ENCODE measurements at places on chromosomes 11 and 22.

- no peak for DNase-seq
These were observed 89.9 kb upstream of the PRDM11 start for GRCh38 chr11:45056529-45056928.

GRCh38 chr11:116124922-116125714, 620.9 kb upstream of the CADM1 start:
- DNase-seq, result no peak

- no peak for DNase-seq
These were observed 24.2 kb downstream of the TMPRSS5 start for GRCh38 chr11:113681711-113682413.

DNA sequence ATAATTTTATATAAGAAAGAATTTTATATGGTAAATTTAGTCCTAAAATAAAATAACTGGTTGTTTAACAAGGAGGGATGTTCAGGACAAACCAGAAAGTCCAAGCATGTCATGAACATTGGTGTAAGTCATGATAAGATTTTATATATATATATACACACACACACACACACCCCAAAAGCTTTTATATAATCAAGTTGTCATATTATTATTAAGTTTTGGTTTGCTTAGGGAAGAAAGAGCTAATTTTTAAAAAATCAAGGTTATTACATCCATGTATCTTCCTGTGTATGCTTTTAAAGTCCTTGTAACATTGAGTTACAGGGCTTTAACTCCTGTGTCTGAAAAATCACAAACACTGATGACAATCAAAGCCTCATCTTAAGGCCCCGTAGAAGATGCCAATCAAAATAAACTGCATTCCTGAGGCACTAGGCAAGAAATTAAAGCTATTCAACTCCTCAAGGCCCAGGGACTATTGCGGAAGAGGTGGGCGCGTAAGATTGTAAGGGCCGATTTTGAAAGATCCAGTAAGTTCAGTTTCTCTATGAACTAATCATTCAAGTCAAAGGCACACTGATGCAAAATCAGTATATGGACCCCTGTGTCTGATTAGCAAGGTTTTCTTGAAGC, 16.8 kb downstream of the APOL6 start:
- no peak for DNase-seq

DNA sequence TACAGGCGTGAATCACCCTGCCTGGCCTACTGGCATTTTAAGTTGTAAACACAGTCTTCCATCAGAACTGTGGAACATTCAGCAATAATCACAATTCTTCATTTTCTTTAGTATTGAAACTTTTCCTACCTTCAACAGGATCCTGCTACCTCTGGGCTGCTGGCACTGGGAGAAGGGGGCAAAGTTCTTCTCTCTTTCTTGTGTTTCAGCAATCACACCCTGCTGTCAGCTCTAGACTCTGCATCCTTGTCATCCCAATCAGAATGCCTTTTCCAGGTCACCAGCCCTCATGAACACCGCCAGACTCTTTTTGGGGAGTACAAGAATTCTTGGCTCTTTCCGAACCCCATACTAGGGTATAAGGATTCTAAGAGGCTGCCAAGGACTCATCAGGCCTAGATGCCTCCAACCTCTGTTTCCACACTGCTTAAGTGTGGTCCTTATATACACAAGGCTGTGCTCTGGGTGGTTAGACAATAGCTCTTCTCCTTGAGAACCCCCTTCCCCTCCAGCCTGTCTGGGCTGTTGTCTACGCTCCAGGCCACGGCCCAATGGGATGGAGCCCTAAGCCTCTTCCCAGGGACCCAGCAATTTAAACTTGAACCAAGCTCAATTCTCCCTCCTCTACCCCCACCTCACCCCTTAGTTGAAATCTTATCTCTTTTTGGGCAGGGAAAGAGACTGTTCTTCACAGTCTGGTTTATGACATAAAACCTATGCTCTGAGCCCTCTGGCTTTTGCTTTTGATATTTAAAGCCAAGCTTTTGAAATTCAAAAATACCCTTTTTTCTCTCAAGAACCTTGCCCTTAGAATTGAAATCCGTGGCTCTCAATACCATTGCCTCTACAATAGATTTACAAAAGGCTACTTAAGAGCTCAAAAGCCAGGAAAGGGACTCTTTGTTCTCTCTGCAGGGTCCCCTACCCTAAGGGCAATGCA, 327.4 kb downstream of the BUD13 start:
- DNase-seq, result no peak
